ENCODE measurements at places on chromosomes 5 and 9. TPM values are rescaled to one million over a fixed set of nuclear protein-coding genes. Genes with fewer than 3 reads are reported as not detected.
A peak's percentile ranks its signal among the peaks of the same experiment; 100 is the strongest.

- no peak for DNase-seq
Measured at GRCh38 chr9:116558035-116558434, 129.1 kb upstream of the TRIM32 start.

GRCh38 chr9:752201-752600 is 89.3 kb upstream of the DMRT1 start:
- DNase-seq = no peak

- no peak for DNase-seq
Measured at GRCh38 chr9:104682642-104683041, 11.7 kb upstream of the OR13D1 start.

DNA sequence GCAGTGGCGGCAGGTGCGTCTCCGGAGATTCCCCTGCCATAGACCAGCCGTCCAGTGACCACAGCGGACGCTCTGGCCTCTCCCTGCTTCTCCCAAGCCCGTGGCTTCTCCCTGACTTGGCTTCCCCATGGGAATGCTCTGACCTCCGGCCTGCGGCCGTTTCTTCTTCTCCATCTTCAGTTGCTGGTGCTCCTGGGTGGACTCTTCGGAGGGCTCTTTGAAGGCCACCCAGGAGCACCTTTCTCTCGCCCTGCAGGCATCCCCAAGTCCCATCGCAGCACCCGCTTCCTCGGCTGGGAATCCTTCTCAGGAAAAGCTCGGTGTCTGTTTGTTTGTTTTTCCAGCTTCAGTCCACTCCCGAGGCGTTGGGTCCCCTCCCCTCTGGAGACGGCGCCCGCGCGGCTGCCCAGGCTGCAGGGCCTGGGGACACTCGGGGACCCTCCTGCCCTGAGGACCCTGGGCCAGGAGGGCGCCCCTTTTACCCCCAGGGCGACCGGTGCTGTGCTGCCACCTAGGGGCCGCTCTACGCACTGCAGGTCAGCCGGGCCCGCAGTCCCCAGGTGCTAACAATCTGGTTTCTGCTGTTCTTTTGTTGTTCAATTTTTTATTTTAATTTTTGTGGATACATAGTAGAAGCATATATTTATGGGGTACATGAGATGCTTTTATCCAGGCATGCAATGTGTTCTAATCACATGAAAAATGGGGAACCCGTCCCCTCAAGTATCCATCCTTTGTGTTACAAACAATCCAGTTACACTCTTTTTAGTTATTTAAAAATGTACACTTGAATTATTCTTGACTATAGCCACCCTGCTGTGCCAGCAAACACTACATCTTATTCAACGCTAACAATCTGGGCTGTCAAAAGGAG is 197.9 kb upstream of the ADAMTS16 start:
- DNase-seq = peak; percentile 35

PCDHGA5 gene
- 0.09 TPM for total RNA-seq

DNA sequence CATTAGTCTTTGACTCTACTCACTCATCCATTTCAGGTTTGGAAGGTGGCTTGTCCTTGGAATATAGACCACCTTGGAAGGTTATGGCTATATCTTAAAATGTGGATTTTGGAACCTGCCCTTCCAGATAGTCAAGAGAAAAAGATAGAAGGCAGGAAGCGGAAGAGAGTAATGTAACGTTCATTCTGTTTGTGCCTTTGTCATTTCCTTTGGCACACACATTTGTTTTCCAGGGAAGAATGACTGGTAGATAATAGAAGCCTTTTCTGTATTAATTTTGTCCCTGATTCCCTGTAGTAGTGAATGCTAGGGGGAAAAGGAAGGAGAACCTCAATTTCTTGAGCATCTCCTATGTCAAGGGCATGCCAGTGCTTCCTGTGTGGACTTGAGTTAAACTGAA is 54.7 kb downstream of the PPIC start:
- no peak for DNase-seq

- DNase-seq = no peak
Measured at GRCh38 chr9:125559894-125560293, 147.1 kb downstream of the MAPKAP1 start.

OR13C9 gene
- not detected for total RNA-seq
